ENCODE measurements at places on chromosomes 6 and 20.

DNA sequence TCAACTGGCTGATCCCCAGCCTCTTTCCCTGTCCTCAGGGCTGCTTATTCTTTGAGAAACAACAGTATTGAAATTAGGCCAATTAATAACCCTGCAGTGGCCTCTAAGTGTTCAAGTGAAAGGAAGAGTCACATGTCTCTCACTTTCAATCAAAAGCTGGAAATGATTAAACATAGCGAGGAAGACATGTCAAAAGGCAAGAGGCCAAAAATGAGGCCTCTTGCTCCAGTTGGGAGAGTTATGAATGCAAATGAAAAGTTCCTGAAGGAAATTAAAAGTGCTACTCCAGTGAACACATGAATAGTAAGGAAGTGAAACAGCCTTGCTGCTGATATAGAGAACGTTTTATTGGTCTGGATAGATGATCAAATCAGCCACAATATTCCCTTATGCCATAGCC lies 131.5 kb downstream of the MACROD2 start:
- DNase-seq = no peak

- no peak for DNase-seq
These were observed 1.4 kb downstream of the CST3 start for GRCh38 chr20:23636182-23636907.

DNA sequence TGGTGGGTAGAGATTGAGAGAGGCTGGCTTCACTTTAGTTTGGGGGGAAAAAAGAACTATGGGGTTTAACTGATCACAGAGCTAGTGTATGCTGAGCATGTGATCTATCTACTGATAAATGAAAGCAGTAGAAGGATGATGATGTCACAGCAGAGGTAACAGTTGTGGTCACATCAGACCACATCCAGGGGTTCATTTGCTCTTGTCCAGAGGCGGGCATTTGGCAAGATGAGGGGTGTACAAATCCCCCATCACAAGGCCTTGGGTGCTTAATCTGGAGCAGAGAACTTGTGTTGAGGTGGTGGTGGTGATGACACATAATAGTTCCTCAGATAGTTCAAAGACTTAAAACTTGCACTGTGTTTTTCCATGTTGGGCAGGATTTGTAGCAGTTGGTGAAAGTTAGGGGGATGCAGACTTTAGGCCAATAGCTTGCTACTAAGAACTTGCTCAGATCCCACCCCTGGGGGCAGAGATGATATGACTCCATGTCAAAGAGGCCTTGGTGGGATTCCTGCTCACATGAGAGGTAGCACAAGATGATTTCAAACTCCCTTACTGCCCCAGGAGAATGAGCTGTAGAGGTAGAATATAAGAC lies 63.4 kb downstream of the PRDM1 start:
- DNase-seq = peak; percentile 58

DNA sequence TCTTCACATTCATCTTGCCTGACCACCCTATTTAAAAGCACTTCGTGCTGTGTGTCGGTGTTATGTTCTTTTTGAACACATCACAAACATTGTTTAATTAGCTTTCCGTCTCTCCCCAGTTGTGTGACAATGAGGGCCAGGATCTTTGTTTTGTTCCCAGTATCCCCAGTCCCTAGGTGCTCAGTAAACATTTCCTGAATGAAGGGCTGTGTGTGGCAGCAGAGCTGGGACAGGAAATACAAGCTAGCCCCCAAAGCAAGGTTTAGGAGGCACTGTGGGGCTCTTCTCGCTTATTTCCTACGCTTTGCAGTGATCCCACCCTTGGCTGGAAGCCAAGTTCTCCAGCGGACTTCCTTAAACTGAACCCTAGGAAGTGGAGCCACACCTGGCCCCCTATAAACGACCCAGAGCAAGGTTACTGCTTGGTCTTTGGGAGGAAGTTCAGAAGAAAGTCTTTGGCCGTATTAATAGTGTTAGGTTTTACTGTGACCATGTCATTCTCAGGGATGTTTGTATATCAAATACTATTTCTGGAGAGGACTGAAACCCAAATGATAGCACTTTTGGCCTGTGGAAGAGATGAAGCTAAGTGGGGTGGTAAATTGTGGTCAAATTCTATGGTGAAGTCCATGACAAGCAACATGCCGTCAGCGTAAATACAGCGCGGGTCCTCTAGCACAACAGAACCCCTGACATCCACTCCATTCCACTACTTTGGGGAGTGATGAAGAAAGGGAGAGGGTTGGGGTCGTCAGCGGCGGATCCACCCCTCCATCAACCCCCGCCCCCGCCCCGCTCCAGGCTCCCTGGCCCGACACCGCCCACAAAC lies 570 bp upstream of the FANCE start:
- no peak for DNase-seq

All from T-helper 1 cell (primary cell).